Amygdala (tissue), 56 donors: ENCODE measurements at places on chromosomes 11 and 22.

DNA sequence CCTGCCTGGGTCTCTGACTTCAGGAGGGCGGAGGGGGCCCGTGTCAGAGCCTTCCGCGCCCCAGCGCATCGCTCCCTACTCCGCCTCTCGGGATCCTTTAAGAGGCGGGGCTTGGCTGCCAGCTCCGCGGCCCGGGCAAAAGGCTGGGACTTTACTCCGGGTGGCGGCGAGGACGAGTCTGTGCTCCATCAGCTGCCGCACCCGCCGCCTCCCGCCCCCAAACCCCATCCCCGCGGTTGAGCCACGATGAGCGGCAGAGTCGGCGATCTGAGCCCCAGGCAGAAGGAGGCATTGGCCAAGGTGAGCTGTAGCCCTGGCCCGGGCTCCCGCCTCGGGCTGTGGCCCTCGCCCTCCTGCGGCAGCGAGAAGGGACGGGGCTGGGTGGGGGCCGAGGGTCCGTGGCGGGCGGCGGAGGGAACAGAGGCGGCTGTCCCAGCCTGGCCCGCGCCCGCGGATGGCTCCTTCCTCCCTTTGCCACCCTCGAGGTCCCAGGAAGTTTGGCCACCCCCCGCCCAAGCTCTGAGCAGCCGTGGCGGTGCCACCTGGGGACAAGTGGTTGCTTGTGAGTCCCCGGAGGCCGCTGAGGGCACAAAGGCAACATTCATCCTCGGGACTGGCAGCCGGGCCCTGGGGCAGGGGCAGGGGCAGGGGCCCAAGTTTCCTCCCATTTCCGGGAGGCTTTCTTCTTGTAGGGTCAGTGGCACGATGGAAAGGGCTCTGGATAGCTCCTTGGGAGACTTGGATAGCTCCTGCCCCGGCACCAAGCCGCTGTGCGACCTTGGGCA, at the start of gene SEC14L2:
SEC14L2 (plus strand) TSS at position 148 of the 785 bp plus-strand sequence; CDS start at position 247, 99 bp downstream.
- DNase-seq, result peak; percentile 69

- no peak for DNase-seq
Observed at GRCh38 chr11:95135880-95136279, 46.2 kb downstream of the ENDOD1 start.

GRCh38 chr11:70727899-70728620, 329.7 kb downstream of the CTTN start:
- DNase-seq, result no peak

DNA sequence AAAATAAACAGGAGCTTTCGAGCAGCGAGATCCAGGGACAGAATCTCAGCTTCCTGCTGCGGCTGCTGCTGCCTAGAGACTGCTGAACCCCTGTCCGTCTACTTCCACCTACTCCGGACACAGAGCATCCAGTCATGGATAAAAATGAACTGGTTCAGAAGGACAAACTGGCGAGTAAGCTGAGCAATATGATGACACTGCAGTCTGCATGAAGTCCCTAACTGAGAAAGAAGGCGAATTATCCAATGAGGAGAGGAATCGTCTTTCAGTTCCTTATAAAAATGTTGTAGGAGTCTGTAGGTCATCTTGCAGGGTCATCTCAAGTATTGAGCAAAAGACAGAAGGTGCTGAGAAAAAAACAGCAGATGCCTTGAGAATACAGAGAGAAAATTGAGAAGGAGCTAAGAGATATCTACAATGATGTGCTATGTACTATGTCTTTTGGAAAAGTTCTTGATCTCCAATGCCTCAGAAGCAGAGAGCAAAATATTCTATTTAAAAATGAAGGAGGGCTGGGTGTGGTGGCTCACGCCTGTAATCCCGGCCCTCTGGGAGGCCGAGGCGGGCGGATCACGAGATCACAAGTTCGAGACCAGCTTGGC, 11.1 kb upstream of the MS4A2 start:
- no peak for DNase-seq
